ENCODE measurements at places on chromosomes 4 and X.

- DNase-seq: no peak
These were observed 9.8 kb upstream of the ZNF157 start for GRCh38 chrX:47360423-47361179.

DNA sequence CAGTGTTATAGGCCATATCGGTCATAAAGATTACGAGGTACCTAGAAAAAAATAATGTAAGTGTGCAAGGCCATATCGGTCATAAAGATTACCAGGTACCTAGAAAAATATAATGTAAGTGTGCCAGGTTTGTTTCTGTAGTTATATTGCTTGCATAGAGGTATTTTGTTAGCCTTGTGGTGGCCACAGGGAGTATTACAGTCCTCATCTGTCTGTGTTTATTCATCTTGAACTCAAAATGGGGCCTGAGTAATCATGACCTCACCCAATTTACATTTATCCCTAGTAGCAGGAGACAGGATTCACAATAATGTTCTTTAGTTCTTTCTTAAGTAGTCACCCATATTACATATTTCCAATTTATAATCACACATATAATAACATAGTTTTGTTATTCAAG lies 459.7 kb downstream of the MID1IP1 start:
- no peak for DNase-seq

GRCh38 chr4:108900018-108900580 lies 137.2 kb upstream of the ETNPPL start:
- DNase-seq: no peak

GRCh38 chr4:79663141-79663540 lies 255.1 kb upstream of the GK2 start:
- no peak for DNase-seq

Measured in activated T-cell treated with anti-CD3 and anti-CD28 coated beads, Interleukin-2, amount 50 U/mL, for 1 hour (primary cell).